ENCODE measurements at places on chromosomes 3 and 15.

GRCh38 chr15:69593488-69593887, 140.9 kb downstream of the RPLP1 start:
- DNase-seq = no peak

DNA sequence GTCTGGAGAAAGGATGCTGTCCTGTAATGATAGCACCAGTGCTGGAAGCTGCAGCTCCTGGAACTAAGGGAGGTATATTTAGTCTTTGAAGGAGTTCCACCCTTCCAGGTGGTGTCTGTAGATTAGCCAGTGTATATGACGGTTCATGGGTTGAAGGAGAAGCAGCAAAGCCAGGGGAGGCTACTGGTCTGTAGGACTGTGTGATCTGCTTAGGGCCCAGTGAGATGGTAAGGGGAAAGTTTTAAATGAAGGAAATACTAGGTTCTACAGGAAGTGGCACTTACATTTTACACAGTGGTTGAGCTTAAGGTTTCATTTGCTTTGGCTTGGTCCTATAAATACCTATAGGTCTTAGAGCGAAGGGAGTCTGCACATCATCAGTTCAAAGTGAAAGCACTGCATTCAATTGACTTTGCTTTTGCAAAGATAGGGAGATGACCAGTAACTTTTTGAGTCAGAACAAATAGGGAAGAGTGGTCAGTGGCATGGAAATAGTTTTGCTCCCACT, 5.6 kb downstream of the SLC25A38 start:
- DNase-seq = no peak

GRCh38 chr15:74400313-74400860, 32.9 kb upstream of the CYP11A1 start:
- no peak for DNase-seq

GRCh38 chr3:108403686-108404345, 106.6 kb downstream of the MYH15 start:
- no peak for DNase-seq

GRCh38 chr3:177898185-177898584, 638.1 kb upstream of the KCNMB2 start:
- DNase-seq = no peak

GRCh38 chr15:99921101-99921500, 187.9 kb upstream of the LYSMD4 start:
- no peak for DNase-seq

DNA sequence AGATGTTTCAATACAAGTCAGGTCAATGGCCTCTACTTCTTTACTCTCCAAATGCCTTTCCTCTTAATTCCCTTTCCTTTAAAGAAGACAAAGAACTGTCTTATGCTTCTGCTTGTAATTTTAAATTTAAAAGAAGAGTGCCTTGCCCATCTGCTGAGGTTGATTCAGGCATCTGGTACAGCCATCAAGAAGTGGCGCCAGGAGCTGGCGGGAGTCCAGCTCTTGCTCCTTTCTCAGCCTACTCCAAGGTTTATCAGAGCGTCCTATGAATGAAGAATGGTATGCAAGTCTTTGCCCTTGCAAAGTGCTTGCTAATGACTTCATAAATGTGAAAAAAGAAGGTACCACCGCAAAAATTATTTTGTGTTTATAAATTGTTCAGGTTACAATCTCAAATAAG, 294.6 kb upstream of the TGFBR2 start:
- DNase-seq = no peak

GRCh38 chr15:71096676-71097075, 18.6 kb upstream of the THSD4 start:
- DNase-seq = no peak

DNA sequence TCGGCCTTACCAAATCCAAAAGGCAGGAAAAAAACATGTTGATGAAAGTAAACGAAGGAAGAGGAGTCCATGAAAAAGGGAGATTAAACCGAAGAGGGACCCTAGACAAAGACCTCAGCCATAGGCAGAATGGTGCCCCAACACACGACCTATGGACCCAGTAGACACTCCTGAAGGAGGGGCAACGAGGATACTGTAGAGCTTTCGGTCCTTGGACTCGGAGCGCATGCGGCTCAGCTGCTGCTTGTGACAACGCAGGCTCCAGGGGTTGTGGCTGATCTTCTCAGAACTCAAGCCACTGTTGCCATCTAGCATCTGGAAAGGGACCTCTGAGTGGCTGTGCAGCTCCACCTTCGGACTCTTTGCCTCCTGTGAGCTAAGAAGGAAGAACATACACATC, 8.8 kb upstream of the GMPPB start:
- no peak for DNase-seq

DNA sequence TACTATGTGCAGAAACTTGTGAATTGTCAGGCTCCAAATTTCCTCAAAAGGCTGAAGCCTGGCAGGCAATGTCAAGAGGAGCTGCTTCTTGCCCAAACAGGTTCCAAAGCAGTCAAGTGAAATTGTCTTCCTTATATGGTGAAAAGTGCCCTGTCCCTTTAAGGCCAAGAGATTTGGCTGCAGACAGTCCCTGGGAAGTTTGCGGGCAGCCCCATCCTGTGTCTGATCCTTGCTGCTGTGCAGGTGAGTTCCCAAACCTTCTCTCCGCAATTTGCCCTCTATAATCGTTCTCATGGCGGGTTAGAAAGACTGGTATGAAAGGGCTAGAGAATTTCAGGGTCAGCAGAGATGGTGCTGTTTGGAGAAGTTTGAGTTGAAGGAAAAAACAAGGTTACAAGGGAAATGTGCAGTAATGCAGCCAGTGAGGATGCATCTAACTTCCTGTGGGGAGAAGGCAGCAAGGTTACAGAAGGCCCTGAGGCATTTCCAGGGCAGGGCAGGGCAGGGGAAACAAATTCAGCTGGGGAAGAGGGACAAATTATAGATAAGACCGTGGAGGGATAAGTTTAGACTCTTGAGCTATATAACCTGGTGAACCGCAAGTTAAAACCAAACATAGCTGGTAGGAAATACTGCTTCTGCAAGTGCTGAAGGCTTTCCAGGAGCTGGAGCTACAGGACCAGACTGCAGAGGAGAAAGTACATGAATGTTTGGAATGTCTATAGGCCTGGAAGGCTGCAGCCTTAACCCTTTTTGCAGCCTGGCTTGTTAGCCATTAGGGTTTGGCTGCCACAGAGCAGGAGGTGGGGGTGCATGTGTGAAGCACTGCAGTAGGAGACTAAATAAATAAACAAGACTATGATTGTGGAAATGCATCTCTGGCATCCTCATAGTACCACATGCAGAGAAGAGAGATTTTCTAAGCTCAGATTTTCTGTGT, 256.2 kb upstream of the IL12A start:
- DNase-seq = no peak

DNA sequence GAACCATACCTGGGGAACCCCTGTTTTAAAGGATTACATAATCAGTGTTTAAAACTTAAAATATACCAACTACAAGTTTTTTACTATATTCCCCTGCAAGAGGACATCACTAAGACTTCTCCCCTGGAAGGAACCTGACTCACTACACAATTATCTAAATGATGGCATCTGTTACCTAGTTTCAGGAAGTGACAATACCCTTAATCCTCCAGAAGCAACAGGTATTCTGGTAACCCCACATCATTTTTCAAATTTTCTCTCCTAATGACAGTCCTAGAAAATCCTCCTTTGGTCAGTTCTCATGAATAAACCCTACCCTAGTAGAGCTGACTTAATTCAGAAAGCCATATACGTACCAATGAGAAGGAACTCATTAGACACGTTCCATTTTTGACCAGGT, 78.4 kb downstream of the RFX7 start:
- DNase-seq = no peak

DNA sequence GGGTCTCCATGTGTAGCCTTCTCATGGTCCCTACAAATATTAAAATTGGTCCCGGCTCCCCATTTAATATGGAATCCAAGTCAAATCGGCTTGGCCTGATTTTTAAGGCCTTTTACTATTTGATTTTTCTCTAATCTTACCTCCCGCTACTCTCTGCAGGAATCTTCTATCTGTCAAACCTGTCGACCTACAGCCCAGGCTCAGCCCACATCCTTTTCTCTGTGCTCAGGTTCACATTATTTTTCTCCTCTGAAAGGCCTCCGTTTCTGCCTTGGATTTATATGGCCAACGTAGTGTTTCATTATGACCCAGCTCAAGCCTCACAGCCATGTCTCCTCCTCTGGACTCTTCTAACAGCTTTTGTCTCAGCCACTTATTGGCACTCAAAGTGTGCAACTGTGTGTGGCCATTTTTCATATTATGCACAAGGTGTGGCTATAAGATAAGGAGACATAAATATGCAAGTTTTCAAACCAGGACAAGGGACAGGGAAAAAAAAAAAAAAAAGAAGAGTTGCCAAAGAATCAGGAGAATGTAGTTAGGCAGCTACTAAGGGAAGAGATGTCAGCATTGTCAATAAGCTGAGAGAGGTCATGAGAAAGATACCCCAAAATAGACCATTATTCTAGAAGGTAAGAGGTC, 2.1 kb upstream of the GLCE start:
- DNase-seq = no peak

- no peak for DNase-seq
These were observed 32.2 kb downstream of the CD276 start for GRCh38 chr15:73716417-73716816.

- no peak for DNase-seq
These were observed 117.1 kb downstream of the TPRA1 start for GRCh38 chr3:127473244-127474024.

GRCh38 chr15:51093488-51093838, 1.2 kb downstream of the TNFAIP8L3 start:
- DNase-seq = no peak

DNA sequence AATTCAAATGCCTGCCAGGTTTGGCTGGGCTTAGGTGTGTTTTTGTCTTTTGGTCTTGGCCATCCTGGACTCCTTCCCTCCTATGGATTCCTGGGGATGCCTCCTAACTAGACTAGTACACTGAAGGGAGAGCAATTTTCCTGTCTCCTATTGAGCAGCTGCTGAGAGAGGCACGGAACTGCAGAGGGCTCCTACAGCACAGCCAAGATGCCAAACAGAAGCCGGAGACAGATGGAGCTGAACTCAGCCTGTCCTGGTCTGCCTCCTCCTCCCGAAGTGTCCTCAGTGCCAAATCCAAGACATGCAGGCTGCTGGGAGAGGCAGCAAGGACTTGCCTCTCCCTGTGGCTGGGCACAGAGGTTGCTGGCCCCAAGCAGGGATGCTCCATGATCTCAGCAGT, 256.6 kb upstream of the PROK2 start:
- no peak for DNase-seq

GRCh38 chr3:57646723-57647122, 46.2 kb downstream of the DENND6A start:
- DNase-seq = no peak

- DNase-seq = no peak
These were observed 41.5 kb downstream of the KLHL6 start for GRCh38 chr3:183514021-183514420.

DNA sequence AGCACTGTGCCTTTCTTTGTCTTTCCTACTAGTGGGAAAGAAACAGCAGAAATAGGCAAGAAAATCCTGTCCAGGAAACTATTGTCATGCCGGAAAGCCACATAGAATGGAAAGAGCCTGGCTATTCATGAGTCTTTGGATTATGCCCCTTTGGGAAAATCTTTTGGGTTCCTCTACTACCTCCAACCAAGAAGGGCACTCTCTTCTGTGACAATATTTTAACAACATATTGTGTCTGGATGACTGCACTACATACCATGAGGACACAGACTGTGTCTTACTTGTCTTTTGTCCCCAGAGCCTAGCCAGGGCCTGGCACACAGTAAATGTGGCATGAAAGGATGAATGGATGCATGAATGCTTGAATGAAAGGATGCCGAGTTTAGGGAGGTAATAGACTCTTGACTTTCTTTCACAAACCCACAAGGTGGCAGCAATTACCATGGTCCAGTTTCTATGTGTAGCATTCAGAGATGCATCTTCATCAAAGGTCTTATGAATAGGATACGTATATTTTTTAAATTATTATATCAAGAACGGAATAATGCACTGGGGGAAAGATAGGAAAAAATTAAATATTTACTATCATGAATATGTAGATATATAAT, 30.3 kb downstream of the ARL14 start:
- peak; percentile 8 for DNase-seq

DNA sequence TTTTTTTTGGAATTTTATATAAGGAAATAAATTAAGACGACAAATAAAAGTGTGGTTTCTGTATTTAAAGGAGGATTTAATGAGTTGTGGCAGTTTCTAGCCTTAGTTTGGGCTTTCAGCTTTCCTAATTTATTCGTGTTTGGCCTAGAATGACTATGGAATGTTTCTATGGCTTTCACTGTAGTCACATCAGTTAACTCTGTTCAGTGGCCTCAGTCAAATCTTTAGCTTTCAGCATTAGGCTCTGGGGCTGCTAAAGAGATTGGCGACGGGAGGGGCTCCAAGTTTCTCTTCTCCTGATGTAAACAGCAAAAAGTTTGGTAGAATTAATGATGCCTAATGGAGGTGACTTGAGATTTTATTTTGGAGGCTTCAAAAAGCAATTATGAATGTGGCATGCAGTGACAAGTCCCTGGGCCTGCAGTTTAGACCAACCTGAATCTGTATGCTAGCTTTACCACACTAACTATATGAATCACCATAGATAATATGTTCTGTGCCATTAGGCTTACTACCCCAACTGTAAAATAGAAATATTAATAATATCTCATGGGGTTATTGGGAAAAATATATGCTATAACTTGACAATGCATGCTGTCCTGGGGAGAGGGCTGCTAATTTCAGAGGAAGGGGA, 47.1 kb upstream of the ADGRG7 start:
- DNase-seq = no peak

GRCh38 chr3:46926871-46927717, 49.5 kb downstream of the CCDC12 start:
- no peak for DNase-seq

DNA sequence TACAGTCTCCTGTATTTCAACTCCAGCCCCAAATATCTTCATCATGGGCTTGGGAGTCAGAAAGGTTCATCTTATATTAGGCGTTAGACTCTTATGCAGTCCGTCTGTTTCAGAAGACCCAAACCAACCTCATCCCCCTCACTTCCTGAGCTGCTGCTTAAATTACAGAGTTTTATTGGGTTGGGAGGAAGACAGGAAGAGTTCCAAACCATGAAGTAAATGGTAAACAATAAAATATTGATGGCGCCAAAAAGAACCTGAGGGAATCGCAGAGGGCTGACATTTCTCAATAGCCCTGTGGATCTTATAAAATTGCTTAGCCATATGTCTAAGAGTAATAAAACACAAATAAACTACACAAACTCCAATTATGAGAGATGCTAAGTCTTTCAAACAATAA, 116.9 kb upstream of the C3orf80 start:
- DNase-seq = no peak

- DNase-seq = no peak
These were observed 471 bp downstream of the NKIRAS1 start for GRCh38 chr3:23916152-23916885.

- no peak for DNase-seq
These were observed 1045.5 kb upstream of the NR2F2 start for GRCh38 chr15:95284933-95285421.

- DNase-seq = no peak
These were observed 169.7 kb upstream of the TMCO5A start for GRCh38 chr15:37764733-37765191.

GRCh38 chr3:146732325-146732724, 127.2 kb upstream of the PLSCR5 start:
- DNase-seq = no peak

GRCh38 chr3:135691240-135691639, 274.3 kb upstream of the PPP2R3A start:
- DNase-seq = no peak

Data from activated CD4-positive, alpha-beta T cell treated with anti-CD3 and anti-CD28 coated beads, Interleukin-2, amount 50 U/mL, for 4 hours (primary cell).